Glomerular endothelial cell (primary cell): ENCODE measurements at places on chromosomes 3 and 15. TPM values are rescaled to one million over a fixed set of nuclear protein-coding genes. Genes with fewer than 3 reads are reported as not detected.

The COL6A5 gene
- total RNA-seq = 0.05 TPM in 1 of 2 replicates, not detected in the other

The ANKRD63 gene
- 0.18 TPM in 1 of 2 replicates, not detected in the other for total RNA-seq

The LEKR1 gene
- 0.34 TPM in 1 of 2 replicates, not detected in the other for total RNA-seq

The TMC3 gene
- total RNA-seq = not detected in 2 replicates

The ASB14 gene
- not detected in 2 replicates for total RNA-seq

The PLSCR4 gene
- total RNA-seq = 56.9 and 61.9 TPM in 2 replicates

The SCN11A gene
- 0.15 and 0.23 TPM in 2 replicates for total RNA-seq

The TRAT1 gene
- total RNA-seq = not detected in 2 replicates

The HYAL2 gene
- 676 and 849 TPM in 2 replicates for total RNA-seq

The CHDH gene
- total RNA-seq = 0.06 and 0.82 TPM in 2 replicates

The EFCC1 gene
- total RNA-seq = 1.8 and 3.0 TPM in 2 replicates

The HHLA2 gene
- total RNA-seq = not detected in 2 replicates

The GXYLT2 gene
- 2.7 and 4.8 TPM in 2 replicates for total RNA-seq

The VGLL3 gene
- 1.1 and 7.2 TPM in 2 replicates for total RNA-seq

The BSN gene
- total RNA-seq = 0.10 and 0.29 TPM in 2 replicates

The SLC22A13 gene
- total RNA-seq = not detected in 2 replicates

The DZIP3 gene
- 5.8 TPM in 2 replicates for total RNA-seq

The AKAP13 gene
- total RNA-seq = 74.2 and 112 TPM in 2 replicates

The ZSCAN2 gene
- 11.7 and 20.7 TPM in 2 replicates for total RNA-seq

The A4GNT gene
- total RNA-seq = not detected in 2 replicates

The GP9 gene
- not detected in 2 replicates for total RNA-seq

The MAP6D1 gene
- 5.3 and 10.0 TPM in 2 replicates for total RNA-seq

The NAALADL2 gene
- 0.19 and 1.3 TPM in 2 replicates for total RNA-seq

The CP gene
- total RNA-seq = 0.53 TPM in 1 of 2 replicates, not detected in the other

The RIOX2 gene
- total RNA-seq = 18.3 and 27.1 TPM in 2 replicates

The SPTSSB gene
- not detected in 2 replicates for total RNA-seq

The MME gene
- 11.6 and 25.1 TPM in 2 replicates for total RNA-seq

The B4GALT4 gene
- 9.2 and 9.7 TPM in 2 replicates for total RNA-seq

The SCAANT1 gene
- not detected in 2 replicates for total RNA-seq

The ST3GAL6 gene
- 7.5 and 13.2 TPM in 2 replicates for total RNA-seq

The CHD2 gene
- total RNA-seq = 47.1 and 63.4 TPM in 2 replicates

The SKOR1 gene
- 0.19 TPM in 1 of 2 replicates, not detected in the other for total RNA-seq

The ZNF639 gene
- total RNA-seq = 25.6 and 26.9 TPM in 2 replicates

The GHSR gene
- total RNA-seq = not detected in 2 replicates

The ZDHHC23 gene
- 0.48 and 0.88 TPM in 2 replicates for total RNA-seq

The GOLGA6L9 gene
- 1.7 and 5.2 TPM in 2 replicates for total RNA-seq

The CPLX3 gene
- not detected in 2 replicates for total RNA-seq

The P2RY12 gene
- total RNA-seq = not detected in 2 replicates

The TMEM108 gene
- total RNA-seq = 0.34 and 0.53 TPM in 2 replicates

The PCSK6 gene
- 19.2 and 24.4 TPM in 2 replicates for total RNA-seq

The ZNF774 gene
- total RNA-seq = 1.3 and 1.6 TPM in 2 replicates

The EPHA3 gene
- total RNA-seq = 0.34 and 1.1 TPM in 2 replicates

The ISLR gene
- 0.39 and 0.47 TPM in 2 replicates for total RNA-seq

The RTP1 gene
- not detected in 2 replicates for total RNA-seq

The GLDN gene
- not detected in 2 replicates for total RNA-seq

The BOC gene
- total RNA-seq = 2.2 and 4.2 TPM in 2 replicates

The PLXNB1 gene
- 35.3 and 35.4 TPM in 2 replicates for total RNA-seq

The ATG7 gene
- total RNA-seq = 51.7 and 53.6 TPM in 2 replicates

The CDHR4 gene
- total RNA-seq = not detected in 2 replicates
